Activated naive CD4-positive, alpha-beta T cell (primary cell): ENCODE measurements at places on chromosomes 1 and 21.

GRCh38 chr1:214316593-214316992 is 35.6 kb downstream of the SMYD2 start:
- no peak for DNase-seq

DNA sequence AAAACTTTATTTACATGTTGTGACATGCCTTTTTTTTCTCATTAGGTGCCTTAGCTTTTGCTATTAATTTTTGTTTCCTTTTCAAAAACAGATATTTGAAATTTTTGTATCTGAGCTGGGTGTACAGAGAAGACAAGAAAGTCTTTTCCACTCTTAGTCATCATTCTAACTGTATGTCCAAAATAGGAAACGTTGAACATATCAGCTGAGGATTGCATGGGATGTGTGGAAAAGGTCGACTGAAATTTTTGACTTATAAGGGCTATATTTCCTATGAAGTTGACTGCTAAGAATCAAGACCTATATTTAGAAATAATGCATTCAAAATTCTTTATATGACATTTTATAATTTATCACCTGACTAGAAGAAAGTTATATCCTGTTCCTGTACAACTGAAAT is 270.0 kb upstream of the ZRANB2 start:
- no peak for DNase-seq

GRCh38 chr1:19374083-19374801 is 62.1 kb downstream of the SLC66A1 start:
- DNase-seq: no peak

DNA sequence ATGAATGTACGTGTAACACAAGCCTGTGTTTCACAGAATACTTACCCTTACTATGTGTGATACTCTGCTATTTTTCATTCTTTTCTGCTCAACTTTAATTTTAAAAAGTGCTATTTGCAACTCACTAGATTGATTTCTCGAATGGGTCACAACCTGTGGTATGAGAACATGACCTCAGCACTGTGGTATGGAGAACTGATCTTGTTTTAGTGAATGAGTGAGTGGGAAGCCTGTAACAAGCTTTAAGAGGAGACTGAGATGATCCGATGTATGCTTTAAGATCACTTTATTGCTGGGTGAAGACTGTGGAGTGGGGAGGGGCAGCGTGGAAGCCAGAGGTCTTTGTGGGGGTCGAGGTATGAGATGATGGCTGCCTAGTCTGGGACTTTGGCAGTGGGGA is 21.6 kb downstream of the MECR start:
- no peak for DNase-seq

DNA sequence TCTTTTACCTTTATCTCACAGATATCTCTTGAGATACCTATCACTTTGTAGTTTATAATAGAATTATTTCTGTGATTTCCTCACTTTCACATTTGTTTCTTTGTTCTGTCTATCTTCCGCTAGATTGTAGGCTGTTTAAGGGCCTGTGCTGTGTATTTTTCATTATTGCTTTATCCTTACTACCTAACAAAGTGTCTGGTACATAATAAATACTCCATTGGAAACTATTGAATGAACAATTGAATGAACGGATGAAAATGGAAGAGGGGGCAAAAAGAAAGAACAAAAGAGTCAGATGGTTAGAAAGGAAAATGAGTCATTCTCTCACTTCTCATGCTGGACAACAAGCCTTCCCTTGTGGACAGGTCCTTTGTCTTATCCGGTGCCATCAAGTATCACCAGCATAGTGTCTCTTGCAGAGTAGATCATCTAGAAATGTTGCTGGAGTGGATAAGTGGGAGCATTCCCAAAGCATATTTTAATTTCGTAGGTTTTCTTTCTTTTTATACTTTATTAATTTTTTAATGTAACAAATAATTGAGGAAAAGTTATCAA is 159.8 kb downstream of the NEK7 start:
- no peak for DNase-seq

GRCh38 chr1:177119311-177119710 is 45.2 kb downstream of the ASTN1 start:
- DNase-seq: no peak

GRCh38 chr1:222357252-222357651 is 190.7 kb downstream of the HHIPL2 start:
- DNase-seq: no peak

DNA sequence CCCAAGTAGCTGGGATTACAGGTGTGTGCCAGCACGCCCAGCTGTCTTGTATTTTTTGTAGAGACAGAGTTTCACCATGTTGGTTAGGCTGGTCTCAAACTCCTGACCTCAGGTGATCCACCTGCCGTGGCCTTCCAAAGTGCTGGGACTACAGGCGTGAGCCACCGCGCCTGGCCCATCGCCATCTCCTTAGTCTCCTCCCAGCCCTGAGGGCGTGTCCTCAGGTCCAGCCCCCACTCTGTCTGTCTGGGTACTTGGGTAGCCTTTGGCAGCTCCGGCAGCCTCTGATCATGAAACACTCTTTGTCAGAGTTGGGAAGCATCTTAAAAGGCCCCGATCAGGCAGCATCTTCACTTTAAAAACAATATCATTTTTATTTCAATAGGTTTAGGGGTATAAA is 90.3 kb upstream of the DISP3 start:
- no peak for DNase-seq

DNA sequence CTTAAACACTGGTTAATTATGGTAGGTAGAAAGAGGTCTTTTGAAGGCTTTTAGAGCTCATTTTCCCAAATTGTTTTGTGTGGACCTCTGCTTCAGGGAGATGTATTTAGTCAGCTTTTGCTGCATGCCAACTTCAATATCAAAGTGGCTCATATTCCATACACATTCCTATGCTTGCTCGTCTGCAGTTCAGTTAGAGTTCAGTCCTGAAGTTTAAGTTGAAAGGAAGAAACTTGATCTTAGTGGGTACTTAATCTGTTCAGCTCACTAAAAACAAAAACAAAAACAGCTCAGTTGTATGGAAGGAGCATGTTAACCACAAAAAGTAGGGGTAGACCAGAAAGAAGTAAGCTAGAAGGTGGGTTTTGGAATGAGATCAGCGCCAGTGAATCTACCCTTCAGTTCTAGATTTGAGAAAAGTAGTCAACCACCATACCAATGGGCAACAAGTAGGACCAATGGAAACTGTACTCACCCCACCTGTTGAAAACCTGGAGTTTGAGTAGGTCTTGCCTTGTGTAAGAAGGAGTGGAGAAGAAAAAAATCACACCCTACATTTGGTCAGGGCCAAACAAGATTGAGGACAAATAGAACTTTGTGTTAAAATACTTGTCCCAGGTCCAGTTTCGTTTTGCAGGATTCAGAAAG is 58.0 kb downstream of the LEPR start:
- DNase-seq: no peak

GRCh38 chr1:172383536-172383935 is 36.9 kb upstream of the C1orf105 start:
- DNase-seq: no peak

DNA sequence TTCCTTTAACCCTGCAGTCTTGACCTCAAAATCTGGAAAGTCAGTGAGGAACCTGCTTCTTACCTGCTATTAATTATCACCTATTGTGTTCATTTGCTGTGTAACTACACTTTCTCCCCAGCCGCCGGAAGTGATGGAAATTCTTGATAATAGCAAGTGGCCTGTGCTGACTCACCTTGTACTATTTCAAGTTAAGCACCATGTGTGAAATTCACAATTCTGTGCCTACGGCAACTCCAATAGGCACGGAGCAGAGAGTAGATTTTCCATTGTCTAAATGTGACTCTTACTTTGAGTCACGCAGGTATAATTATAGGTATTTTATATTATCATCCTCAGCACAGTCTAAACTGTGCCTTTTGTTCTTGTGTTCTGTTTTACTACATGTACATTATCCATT is 466.8 kb downstream of the KIF26B start:
- DNase-seq: no peak

- DNase-seq: no peak
Observed at GRCh38 chr1:160404094-160404493, 3.7 kb downstream of the VANGL2 start.

DNA sequence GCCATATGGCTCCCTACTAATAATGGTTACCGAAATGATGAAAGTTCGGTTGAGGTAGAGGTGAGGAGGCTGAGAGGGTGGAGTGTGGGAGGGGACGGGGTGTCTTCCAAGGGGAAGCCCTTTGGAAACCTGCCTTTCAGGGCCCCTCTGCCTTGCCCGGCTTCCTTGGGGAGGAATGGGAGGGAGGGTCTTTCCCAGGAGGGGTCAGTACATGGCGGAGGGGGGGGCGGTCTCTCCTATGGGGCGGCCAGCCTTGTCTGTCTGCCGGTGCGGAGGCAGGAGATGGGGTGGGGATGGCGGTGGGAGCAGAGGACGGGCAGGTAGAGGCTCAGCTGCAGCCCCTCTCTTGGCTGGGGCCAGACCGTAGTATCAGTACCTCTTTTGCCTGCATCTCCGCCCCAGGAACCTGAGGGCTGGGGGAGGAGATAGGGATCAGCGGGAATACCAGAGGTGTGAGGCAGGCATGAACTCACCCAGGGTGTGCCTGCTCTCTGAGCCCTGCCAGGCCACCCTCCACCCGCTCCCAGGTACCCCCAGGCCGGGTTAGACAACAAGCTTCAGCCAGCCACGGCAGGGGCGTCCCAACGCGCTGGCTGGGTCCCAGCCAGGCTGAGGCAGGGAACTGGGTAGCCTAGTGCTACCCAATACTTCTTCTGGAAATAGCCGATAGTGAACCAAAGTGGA is 79.4 kb upstream of the POU3F1 start:
- DNase-seq: no peak

DNA sequence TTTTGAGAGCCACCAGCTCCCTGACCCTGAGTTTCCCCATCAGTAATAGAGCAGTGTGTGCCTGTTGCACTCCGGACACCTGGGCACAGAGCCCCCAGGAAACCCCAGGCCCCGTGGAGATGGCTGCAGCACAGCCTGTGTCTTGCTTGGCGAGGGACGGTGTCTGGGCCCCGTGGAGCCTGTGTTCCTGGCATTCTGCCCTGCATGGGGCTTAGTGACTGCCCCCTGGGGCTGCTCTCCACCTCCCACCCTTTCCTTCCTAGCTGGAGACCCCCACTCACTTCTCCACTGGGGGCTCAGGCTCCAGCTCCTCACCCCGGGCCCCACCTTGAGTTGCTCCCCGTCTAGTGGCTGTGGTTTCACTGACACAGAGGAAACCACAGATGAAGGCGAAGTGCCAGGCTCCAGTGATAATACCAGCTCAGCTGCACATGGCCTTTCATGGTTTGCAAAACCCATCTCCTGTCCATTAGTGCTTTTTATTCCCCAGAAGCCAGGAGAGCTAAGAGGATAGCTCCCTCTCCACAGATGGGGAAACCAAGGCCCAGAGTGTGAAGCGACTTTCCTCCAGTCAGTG is 39.4 kb downstream of the DMRTB1 start:
- DNase-seq: no peak

DNA sequence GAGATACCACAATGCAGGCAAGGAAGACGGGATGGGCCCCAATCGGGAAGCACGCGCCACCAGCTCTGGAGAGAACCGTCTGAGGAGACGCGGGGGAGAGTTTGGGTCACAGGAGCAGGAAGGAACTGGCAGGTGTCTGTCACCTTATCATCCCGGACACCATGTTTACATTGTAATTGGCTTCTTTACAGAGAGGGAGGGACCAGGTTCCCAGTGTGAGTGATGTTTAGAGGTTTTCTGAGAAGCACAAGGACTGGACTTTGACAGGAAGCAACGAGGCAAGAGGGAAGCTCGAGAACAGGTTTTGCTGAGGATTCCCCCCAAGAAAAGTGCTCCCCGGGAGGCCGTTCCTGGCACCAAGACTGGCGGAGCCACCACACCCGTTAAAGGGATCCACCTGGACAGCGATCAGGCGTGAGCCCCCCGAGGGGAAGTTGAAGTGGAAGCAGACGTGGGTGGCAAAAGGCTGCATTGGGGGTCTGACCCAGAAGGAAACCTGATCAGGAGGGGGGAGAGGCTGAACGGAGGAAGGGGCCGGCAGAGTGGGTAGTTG is 957 bp downstream of the EPS15 start:
- DNase-seq: no peak

DNA sequence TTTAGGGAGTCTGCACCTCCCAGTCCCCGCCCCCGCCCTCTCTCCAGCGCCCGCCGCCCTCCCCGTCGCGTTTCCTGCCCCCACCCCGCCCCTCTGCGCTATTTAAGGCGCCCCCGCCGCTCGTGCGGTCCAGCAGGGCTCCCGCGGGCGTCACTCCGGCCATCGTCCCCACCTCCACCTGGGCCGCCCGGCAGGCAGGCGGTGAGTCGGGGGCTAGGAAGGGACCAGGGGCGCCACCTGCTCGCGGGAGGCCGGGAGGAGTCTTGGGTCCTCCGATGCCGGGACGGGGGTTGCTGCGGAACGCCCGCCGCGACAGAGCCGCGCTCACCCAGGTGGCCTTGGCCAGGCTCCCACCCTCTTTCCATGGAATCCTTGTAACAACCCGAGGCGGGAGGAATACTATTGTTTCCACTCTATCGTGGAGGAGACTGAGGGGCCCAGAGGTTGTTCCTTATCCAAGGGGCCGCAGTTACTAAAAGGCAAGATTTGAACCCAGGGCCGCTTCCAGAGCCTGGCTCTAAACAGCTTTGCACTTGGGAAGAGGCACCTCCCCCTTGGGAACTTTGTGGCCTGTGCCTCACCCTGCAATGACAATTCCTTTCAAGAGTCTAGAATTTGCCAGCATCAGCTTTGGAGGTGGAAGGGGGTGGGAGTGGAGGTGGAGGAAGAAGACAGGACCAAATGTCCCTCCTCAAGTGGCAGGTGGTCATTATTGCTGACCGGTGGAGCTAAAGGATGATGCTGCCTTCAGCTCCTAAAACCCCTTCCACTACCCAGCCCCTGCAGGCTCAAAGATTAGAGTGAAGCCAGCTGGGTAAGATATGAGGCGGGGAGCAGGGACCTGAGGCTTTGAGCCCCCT is at the start of gene GJA4:
TSS of gene GJA4 (plus strand) at position 132 of the 860 bp plus-strand sequence. CDS start 1,215 bp downstream, outside the sequence.
- DNase-seq: no peak

GRCh38 chr1:31576743-31577455 is 584 bp downstream of the TINAGL1 start:
- DNase-seq: no peak
